ENCODE measurements at places on chromosomes 7 and 10.

- no peak for DNase-seq
Observed at GRCh38 chr10:78316451-78316931, 282.8 kb downstream of the RPS24 start.

GRCh38 chr7:157658851-157659412 is 322.1 kb downstream of the DNAJB6 start:
- DNase-seq: no peak

GRCh38 chr10:59055045-59055444 is 121.4 kb upstream of the PHYHIPL start:
- DNase-seq: no peak

DNA sequence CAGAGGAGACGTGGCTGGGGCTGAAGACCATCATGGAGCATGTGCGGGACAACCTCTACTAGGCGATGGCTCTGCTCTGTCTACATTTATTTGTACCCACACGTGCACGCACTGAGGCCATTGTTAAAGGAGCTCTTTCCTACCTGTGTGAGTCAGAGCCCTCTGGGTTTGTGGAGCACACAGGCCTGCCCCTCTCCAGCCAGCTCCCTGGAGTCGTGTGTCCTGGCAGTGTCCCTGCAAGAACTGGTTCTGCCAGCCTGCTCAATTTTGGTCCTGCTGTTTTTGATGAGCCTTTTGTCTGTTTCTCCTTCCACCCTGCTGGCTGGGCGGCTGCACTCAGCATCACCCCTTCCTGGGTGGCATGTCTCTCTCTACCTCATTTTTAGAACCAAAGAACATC is 22.0 kb upstream of the CPA5 start:
- DNase-seq: no peak

- DNase-seq: no peak
Observed at GRCh38 chr7:107076781-107077698, 32.5 kb downstream of the PRKAR2B start.

DNA sequence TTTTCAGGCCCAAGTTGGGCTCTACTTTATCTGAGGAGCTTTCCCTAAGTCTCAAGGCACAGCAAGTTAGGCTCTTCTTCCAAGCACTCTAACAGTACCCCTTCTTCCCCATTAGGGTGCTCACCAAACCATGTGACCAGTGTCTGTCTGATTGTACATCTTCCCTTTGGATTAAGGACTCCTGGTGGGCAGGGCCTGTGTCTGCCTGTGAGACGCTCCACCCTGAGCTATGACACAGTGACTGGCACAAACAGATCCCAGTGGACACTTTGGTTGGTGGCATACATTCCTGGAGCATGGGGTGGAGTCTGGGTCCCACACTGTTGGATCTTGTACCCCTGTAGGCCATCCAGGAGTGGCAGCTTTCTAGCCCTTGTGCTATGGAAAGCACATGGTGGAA is 23.8 kb downstream of the PLPP4 start:
- DNase-seq: no peak

GRCh38 chr7:25289518-25289917 is 61.2 kb upstream of the NPVF start:
- no peak for DNase-seq

DNA sequence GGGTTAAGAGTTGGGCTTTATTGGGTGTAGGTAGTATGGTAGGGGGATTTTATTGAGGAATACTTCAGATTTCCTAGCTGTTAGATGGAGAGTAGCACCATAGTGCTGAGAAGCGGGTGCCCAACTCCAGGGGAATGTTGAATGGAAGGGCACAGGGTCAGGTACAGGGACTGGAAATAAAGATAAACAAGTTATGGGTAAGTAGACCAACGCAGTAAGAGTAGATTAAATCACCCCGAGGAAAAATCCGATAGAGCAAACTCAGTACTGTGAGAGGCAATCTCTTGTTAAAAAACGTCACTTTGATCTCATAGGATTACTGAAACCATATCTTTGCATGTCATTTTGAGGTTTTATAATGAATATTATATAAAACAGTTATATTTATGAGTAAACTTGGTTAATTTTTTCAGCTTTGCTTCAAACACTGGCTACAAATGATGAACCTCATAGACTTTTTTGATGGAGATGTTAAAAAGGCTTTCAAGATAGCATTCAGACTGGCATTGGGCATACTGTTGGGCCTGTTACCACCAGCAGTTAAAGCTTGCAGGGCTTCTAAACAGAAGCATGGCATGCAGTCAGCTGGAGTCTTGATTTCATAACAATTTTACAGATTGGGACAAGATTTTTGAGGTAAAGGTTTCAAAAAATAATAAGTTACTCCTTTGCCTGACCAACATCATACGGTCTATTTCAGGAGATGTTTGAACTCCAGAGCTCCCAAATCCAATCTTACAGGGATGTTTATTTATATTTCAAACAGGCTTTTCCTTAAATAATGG is 7.1 kb downstream of the AHR start:
- DNase-seq: no peak

DNA sequence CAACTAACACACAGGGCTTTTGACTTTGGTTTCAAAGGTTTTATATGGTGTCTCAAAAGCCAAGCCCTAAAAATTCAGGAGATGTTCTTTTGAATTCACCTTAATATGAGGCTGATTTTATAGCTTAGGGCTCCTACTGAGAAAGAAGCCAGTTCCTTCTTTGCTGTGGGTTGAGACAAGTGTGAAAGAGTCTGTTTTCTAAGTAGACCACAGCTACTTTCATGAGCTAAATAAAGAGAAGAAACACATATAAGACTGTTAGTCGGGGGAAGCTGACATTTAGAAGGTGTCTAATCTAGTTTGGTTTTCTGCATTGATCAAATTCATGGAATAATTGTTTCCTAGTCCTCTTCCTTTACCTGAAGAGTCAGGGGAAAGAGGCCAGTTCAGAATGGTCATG is 332.1 kb upstream of the CELF2 start:
- DNase-seq: no peak

DNA sequence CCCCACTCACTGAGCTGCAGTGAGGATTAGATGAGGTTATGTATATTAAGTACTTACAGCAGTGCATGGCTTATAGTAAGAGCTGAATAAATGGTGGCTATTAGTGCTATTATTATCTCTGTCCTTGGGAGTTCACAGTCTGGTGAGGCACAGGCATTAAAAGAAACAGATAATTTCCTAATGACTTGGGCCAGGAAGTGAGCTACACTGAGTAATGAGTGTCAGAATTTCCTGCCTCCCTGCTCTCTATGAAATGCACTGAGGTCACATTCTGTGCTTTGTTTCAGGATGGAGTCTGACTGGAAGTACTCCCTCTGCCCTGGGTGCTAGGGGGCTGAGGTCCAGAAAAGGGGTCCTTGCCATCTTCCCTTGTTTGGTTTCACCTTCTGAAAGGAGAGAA is 48.7 kb upstream of the LOXL4 start:
- no peak for DNase-seq

GRCh38 chr7:76246804-76247389 is 45.2 kb downstream of the SRRM3 start:
- no peak for DNase-seq

- DNase-seq: no peak
Observed at GRCh38 chr7:134073276-134073675, 53.9 kb upstream of the LRGUK start.

GRCh38 chr7:6654113-6654841 is 17.2 kb downstream of the ZNF316 start:
- DNase-seq: no peak

DNA sequence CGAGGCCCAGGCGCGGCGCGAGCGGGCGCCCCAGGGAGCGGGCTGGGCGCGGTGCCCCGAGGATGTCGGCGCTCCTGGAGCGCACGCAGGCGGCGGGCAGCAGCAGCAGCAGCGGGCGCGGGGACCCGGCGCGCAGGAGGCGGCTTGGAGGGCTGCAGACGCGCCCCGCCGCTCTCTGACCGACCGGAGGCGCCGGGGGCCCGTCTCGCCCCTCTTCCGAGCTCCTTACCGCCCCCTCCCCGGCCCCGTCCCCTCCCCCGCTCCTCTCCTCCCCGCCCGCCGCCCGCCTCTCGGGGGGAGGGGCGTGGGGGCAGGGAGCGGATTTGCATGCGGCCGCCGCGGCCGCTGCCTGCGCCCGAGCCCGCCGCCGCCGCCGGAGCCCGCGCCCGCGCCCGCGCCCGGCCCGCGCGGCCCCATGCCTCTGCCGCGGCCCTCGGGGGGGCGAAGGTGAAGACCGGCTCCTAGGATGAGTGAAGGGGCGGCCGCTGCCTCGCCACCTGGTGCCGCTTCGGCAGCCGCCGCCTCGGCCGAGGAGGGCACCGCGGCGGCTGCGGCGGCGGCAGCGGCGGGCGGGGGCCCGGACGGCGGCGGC is at the start of gene NRG3:
Gene NRG3 (plus strand): TSS at position 320 of the 592 bp plus-strand sequence.
- no peak for DNase-seq

- no peak for DNase-seq
Observed at GRCh38 chr10:13054844-13055243, 45.1 kb upstream of the OPTN start.

DNA sequence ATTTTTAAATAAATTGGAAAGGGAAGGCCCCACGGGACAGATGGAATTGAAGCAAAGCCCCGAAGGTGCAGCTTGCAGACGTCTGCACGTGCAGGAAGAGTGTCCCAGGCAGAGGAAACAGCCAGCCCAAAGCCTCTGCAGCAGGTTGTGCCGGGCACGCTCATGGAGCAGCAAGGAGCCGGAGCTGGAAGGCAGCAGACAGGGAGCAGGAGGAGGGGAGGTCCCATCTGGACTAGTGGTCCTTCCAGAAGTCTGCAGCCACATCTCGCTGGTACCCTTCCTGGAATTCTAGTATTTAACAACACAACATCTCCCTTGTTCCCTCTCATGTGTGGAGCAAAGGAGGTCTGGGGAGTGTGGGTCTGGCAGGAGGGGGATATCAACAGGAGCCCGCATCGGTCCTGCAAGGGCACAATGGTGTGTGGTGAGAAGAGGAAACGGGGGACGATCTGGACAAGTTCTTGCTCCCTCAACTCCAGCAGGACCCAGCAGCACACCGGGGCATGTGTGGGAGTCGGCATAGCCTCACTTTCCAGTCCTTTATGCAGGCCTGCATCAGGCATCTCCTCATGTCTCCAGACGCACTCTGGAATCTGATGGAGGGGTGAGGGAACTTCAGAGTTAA is 169.3 kb downstream of the GRID1 start:
- DNase-seq: no peak

DNA sequence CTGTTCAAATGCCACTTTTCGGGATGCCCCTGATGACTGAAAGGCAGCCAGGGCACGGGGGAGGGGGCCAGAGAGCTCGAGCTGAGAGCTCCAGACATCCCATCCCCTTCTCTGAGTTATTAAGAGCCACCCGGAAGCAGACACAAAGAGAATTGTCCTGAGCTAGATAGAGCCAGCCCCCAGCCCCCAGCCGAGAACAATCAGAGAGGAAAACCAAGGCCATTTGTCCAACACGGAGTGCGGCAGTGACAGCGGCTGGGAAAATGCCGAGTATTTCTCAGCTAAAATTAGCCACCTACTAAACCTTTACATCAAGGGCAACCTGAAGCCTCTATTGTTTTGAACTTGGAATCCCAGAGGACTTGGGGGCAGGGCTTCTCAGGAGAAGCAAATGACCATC is 51.0 kb downstream of the UNC5B start:
- DNase-seq: no peak

- DNase-seq: no peak
Observed at GRCh38 chr10:98252464-98252863, 15.5 kb downstream of the LOXL4 start.

DNA sequence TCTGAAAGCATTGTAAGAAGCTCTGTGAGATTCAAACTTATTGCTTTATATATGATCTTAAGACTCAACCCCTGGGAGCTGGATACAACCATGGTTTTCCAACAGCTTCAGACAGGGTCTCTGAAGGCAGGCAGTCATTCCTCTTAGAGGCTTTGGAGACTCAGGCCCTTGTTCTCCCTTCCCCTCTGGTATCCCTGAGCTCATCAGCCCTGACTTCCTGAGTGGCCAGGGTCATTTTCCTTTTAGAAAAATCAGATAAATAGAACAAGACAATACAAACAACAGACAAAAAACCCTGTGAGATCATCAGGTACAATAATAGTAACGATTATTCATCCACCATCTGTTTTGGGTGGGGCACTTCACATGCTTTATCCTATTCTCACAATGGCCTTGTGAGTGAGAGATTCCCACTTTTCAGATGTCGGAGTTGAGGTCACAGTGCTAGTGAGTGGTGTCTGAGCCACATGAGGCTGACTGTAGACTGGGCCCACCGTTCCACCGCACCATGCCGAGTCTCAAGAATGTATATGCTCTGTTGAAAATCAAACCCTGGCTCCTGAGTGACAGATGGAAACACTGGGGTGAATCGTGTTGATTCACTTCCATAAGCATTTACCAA is 144.2 kb downstream of the CXCL12 start:
- DNase-seq: no peak

GRCh38 chr10:1255118-1255517 is 198.9 kb downstream of the WDR37 start:
- DNase-seq: peak; percentile 70

DNA sequence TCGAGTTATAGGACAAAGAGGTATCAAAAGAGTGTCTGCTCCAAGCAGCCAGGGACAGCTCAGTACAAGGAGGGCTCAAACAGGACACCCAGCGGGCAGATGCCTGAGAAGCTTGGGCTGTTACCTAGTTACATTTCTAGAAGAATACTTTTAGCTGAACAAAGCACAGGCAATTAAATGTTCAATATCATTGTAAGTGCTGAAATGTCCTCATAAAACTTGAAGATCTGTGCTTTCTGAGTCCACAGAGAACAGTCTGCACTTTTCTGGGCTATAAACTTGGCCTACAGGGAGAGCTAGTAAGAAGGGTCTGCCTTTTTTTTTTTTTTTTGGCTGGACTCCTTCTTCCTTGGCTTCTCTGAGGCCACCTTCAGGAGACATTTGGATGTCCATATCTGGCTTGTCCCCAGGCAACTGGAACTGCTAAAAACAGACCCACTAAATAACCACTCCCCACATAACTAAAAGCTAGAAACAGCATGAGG is 123.2 kb downstream of the SLC16A9 start:
- no peak for DNase-seq

DNA sequence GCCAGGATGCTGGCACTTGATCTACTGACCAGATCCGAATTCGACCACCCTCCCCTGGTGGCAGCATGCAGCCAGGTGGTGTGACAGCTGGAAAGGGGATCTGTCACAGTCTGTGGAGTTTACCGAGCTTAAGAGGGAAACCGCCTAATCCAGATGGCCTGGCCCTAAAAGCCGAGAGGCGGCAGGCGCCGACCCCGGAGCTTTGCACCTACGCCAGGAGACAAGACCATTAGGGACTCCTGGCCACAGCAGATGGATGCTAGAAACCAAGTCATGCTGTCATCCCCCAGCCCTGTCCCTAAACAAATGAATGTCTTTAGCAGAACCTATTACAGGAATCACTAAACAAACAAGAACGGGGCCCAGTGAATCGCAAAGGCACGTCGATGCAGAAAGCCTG is 27.7 kb downstream of the RCC1L start:
- no peak for DNase-seq
